ENCODE measurements at places on chromosomes 13 and 19.

GRCh38 chr19:40445780-40446262, 1.7 kb upstream of the SERTAD3 start:
- DNase-seq = no peak

- DNase-seq = no peak
Observed at GRCh38 chr13:49641801-49642291, 13.5 kb downstream of the ARL11 start.

DNA sequence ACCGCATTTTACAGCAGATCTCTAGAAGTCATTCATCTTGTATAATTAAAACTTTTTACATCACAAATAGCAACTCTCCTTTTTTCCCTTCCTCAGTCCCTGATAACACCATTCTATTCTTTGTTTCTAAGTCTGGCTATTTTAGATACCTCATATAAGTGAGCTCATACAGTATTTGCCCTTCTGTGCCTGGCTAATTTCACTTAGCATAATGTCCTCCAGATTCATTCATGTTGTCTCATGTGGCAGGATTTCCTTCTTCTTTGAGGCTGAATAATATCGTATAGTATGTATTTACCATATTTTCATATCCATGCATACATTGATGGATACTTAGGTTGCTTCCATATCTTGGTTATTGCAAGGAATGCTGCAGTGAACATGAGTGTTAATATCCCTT, 362.0 kb downstream of the RFC3 start:
- DNase-seq = no peak

DNA sequence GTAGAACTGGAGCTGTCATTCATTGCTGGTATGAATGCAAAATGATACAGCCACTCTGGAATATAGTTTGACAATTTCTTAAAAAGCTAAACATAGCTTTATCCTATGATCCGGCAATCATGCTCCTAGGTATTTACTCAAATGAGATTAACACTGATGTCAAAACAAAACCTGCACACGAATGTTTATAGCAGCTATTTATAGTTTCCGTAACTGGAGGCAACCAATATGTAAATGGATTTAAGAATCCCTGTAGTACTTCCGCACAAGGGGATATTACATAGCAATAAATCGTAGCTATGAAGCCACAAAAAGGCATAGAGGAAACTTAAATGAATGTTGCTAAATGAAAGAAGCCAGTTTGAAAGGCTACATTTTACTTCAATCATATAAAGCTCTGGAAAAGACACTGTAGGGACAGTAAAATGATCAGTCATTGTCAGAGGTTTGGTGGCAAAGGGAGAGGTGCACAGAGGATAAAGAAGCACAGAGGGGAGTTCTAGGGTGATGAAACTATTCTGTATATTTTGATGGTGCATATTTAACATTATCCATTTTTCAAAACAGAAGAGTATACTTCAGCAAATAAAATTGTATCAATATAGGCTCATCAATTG, 1893.0 kb upstream of the PCDH20 start:
- no peak for DNase-seq

DNA sequence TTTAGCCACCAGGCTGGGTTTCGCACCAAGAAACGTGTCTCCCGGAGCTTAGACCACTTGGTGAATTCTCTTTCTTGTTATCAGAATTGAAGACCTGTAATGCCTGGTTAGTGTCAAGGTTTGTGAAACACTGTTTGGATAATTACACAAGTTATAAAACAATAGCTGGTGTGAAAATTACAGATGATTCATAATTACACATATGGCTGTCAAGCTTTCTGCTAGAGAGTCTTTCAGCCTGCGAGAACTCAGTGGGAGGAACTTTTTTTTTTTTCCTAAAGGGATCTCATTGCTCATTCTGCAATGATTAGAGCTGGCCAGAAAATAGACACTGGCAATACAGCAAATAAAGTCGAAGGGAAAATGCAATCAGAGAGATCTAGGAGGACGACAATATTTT, 13.4 kb upstream of the KLK4 start:
- DNase-seq = no peak

DNA sequence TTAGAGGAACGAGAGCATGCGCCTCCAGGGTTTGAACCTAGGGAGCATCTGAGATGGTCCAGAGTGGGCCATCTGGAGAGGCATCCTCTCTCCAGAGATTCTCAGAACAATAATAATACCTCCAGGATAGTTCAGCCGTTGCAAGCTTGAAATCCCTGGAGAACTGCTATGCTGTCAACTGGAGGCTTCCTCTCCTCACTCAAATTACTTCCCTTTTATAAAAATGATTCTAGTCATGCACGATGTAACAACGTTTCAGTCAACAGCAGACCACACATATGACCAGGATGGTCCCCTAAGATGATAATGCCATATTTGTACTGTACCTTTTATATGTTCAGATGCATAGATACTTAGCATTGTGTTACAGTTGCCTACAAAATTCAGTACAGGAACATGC, 108.7 kb downstream of the SHISA2 start:
- no peak for DNase-seq

GRCh38 chr19:44684892-44685863, 13.8 kb upstream of the CEACAM16 start:
- no peak for DNase-seq

DNA sequence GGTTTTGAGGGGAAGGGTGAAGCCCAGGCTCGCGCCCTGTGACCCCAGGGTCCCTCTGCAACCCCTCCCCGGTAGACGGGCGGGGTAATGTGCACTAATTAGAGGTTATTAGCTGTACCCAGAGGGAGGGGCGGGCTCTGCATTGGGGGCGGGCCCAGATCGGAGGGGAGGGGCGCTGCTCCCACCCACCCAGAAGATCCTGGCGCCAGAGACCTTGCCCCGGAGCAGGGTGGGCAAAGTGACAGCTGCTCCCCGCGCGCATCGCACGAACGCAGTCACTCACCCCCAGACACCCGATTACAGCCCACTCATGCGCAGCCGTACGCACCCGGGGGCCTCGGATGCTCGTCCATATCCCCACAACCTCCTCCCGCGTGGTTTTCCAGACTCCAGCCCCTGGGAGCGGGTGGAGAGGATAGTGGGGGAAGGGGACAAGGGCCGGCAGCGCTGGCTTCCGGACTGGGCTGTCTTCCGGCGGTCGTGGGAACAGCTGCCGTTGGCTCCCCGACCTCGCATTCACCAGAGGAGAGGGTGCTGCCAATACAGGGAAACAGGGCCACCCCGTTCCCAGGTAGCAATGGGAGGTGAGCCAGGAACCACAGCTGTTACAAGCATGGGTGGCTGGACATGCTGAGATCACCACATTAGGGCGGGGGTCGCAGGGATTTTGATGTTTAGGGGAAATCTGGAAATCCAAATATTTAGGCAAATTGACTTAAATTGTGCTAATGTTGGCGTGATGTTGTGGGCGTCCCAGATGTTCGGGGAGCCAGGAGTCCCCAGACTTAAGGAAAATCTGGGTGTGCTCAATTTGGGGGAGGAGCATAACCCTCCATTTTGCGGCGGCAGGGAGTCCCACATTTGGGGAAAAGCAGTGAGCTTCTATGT, 2.9 kb upstream of the HOOK2 start:
- peak; percentile 63 for DNase-seq

- peak; percentile 62 for DNase-seq
Observed at GRCh38 chr13:48975101-48975855, 434 bp upstream of the FNDC3A start.

GRCh38 chr13:110984381-110984780, 69.5 kb upstream of the ANKRD10 start:
- no peak for DNase-seq

GRCh38 chr13:98761126-98761985, 8.9 kb upstream of the SLC15A1 start:
- no peak for DNase-seq

DNA sequence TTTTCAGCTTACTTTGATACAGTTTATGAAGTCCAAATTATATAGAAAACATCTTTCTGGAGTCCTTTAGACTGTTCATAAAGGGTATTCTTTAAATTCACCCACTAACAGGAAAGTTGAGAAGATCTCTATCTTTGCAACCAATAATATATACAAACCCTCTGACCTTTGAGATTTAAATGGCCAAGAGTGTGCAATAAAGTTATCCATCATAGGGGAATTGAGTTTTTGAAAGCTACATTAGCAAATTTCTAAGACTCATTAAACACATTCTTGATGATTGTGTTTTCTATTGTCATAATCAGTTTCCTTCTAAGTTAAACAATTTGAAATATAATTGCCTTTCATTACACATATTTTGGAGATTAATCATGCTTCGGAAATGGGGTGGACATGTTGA, 15.9 kb downstream of the FLT1 start:
- DNase-seq = no peak

GRCh38 chr13:54185101-54185500, 1156.5 kb downstream of the OLFM4 start:
- no peak for DNase-seq

GRCh38 chr13:91078093-91078679, 269.3 kb upstream of the MIR17HG start:
- no peak for DNase-seq

DNA sequence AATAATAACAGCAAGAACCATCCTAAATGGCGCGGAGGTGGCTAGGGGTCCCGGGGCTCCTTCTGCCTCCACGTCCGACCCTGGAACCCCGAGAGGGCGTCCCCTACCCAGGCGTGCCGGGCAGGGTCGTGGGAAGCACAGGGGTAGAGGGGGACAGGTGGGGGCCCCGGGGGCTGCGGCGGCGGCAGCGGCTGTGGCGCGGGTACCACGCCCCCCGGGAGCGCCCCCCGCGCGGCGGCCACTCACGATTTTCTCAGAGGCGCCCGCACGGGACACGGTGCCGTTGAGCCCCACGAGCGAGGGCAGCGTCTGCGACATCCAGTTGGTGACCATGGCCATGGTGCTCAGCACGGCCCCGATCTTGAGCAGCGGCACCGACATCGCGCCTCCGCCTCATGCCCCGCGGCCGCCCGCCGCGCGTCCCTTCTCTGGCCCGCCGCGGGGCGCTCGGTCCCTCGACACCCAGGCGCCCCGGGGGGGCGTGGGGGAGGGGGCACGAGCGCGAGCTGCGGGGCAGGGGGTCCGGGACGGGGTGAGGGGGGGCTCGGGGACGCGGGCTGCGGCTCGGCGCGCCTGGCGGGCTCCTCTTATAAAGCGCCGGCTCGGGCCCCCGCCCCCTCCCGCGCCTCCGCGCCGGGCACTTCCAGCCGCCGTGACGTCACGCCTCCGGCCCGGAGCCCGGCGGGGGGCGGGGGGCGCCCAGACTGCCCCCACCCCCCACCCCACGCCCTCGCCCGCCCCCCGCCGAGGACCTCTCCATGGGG, 22.9 kb downstream of the OLFM2 start:
- peak; percentile 30 for DNase-seq

GRCh38 chr13:67017276-67017675, 212.9 kb downstream of the PCDH9 start:
- DNase-seq = no peak

DNA sequence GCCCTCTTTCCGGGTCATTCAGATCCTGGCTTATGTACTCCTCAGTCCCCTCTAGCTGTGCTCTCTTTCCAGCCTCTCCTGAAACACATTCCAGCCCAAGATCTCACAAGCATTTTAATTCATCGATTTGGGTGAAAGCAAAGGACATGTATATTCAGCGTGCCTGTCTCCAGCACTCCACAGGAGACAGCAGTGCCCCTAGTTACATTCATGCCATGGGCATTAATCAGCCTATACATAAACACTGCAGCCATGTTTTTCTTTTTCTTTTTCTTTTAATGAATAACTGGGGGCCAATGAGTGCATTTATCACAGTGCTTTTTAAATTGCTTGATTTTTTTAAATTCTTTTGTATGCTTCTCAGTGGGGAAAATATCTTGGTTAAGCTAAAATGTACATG, 199.1 kb downstream of the DCT start:
- DNase-seq = no peak

DNA sequence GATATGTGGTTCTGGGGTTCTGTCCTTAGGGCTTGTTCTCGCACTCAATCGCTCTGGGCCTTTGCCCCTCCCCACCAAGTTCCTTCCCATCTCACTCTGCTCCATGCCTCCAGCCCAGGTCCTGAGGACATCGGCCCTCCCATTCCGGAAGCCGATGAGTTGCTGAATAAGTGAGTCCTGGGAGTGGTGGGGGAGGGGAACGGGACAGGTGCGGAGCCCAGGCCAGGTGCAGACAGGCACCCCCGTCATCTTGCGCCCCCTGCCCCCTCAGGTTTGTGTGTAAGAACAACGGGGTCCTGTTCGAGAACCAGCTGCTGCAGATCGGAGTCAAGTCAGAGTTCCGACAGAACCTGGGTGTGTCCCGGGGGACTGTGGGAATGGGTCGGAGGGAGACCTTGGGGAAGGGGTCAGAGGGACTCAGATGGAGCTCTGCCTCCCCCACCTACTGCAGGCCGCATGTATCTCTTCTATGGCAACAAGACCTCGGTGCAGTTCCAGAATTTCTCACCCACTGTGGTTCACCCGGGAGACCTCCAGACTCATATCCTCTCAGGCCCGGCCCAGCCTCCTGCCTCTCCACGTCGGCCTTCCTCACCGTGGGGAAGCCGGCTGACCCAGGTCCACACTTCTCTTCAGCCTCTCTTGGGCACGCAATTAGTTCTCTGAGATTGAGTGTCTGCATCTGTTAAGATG, 10.1 kb downstream of the FUZ start:
- no peak for DNase-seq

GRCh38 chr19:21593008-21593481, 87.6 kb downstream of the ZNF429 start:
- DNase-seq = no peak

- DNase-seq = no peak
Observed at GRCh38 chr19:8334458-8335342, 8.4 kb downstream of the KANK3 start.

- no peak for DNase-seq
Observed at GRCh38 chr19:7908742-7909461, 5.2 kb downstream of the MAP2K7 start.

GRCh38 chr13:79659121-79659521, 178.2 kb downstream of the NDFIP2 start:
- DNase-seq = no peak

DNA sequence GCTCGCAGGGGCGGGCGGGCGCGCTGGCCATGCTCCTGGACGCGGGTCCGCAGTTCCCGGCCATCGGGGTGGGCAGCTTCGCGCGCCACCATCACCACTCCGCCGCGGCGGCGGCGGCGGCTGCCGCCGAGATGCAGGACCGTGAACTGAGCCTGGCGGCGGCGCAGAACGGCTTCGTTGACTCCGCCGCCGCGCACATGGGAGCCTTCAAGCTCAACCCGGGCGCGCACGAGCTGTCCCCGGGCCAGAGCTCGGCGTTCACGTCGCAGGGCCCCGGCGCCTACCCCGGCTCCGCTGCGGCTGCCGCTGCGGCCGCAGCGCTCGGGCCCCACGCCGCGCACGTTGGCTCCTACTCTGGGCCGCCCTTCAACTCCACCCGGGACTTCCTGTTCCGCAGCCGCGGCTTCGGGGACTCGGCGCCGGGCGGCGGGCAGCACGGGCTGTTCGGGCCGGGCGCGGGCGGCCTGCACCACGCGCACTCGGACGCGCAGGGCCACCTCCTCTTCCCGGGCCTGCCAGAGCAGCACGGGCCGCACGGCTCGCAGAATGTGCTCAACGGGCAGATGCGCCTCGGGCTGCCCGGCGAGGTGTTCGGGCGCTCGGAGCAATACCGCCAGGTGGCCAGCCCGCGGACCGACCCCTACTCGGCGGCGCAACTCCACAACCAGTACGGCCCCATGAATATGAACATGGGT, 599 bp downstream of the ZIC2 start:
- DNase-seq = peak; percentile 5

GRCh38 chr19:33186431-33187182, 7.5 kb upstream of the LRP3 start:
- DNase-seq = no peak

All from CD4-positive, alpha-beta T cell treated with Interleukin-17A for 4 hours (primary cell).